ENCODE measurements at places on chromosomes 12 and 14. TPM values are rescaled to one million over a fixed set of nuclear protein-coding genes. Genes with fewer than 3 reads are reported as not detected.

The ALDH1L2 gene
- 0.92 TPM for total RNA-seq

The KRT72 gene
- not detected for total RNA-seq

The CLEC4E gene
- 0.35 TPM for total RNA-seq

GRCh38 chr14:92686411-92686899 is 62.0 kb downstream of the LGMN start:
- H3K27me3 ChIP-seq = no peaks in the 10 kb centered on the region
- no peaks in the 10 kb centered on the region for H3K36me3 ChIP-seq
- peaks cover 5% of the 10 kb centered on the region for H3K4me1 ChIP-seq
- no peak overlapping the region for H3K27ac ChIP-seq

GRCh38 chr12:128424931-128425431 is 158.0 kb downstream of the TMEM132C start:
- H3K36me3 ChIP-seq = no peaks in the 10 kb centered on the region
- no peak overlapping the region for H3K27ac ChIP-seq
- no peaks in the 10 kb centered on the region for H3K27me3 ChIP-seq

- no peak for DNase-seq
- H3K4me3 ChIP-seq = no peak overlapping the region
- no peaks in the 10 kb centered on the region for H3K36me3 ChIP-seq
- H3K27ac ChIP-seq = no peak overlapping the region
- H3K4me1 ChIP-seq = no peaks in the 10 kb centered on the region
These were observed 183.5 kb upstream of the C14orf180 start for GRCh38 chr14:104395941-104396681.

DNA sequence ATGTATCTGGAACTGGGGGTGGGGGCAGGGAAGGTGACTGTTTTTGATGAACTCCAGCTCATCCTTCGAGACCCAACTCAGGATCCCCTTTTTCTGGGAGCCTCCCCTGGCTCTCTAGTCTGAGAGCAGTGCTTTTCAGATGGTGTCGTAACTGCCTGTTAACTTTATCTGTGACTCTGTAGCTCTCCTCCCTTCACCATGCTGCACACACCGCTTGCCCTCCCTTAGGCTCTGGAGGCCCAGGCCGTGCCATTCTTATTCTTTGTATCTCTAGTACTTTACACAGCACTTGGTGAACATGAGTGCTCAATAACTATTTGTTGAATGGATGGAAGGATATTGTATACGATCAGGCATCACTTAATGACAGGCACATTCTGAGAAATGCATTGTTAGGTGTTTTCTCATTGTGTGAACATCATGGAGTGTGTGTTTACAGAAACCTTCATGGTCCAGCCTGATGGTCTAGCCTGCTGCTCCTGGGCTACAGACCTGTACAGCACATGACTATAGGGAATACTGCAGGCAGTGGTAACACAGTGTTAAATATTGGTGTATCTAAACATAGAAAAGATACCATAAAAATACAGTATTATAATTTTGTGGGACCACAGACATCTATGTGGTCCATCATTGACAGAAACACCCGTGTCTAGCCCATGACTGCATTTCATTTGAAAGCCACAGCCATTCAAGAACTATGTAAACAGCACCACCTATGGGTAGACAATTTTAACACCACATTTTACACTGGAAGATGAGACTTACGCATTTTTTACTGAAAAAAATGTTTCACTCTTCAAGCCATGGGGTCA is 91.8 kb downstream of the EML1 start:
- DNase-seq = no peak
- no peaks in the 10 kb centered on the region for H3K4me1 ChIP-seq
- H3K4me3 ChIP-seq = no peak overlapping the region
- H3K36me3 ChIP-seq = no peaks in the 10 kb centered on the region
- H3K27ac ChIP-seq = no peak overlapping the region

The LMNTD1 gene
- 0.35 TPM for total RNA-seq

The LRP6 gene
- total RNA-seq = 46.2 TPM

DNA sequence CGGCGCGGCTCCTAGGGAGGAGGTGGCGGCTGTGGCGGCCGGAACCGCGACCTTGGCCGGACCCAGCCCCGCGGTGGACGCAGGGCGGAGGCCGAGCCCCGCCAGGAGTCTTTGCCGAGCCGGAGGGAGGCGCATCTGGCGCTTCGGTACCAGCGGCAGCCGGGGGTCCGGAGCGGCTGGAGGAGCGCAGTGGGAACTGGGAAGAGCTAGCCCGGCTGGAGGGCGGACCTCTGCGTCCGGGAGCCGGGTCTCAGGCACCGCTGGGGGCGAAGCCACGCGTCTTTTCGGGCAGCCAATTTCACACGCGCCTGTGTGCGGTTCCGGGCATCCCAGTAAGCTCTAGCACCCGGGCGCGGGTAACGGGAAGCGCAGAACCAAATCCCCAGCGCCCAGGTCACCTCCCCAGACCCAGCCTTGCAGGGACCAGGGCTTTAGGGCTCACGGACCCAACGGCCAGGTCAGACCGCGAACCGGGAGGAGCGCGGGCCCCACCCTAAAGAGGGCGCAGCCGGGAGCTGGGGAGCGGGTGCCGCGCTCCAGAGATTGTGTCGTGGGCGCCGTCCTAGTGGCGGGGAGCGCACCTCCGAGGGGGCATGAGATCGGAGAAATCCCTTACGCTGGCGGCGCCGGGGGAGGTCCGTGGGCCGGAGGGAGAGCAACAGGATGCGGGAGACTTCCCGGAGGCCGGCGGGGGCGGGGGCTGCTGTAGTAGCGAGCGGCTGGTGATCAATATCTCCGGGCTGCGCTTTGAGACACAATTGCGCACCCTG is 89.4 kb downstream of the GALNT8 start:
- H3K4me1 ChIP-seq = peaks cover 2% of the 10 kb centered on the region
- H3K4me3 ChIP-seq = peak overlapping the region; percentile 18
- DNase-seq = no peak
- no peak overlapping the region for H3K27ac ChIP-seq
- no peaks in the 10 kb centered on the region for H3K36me3 ChIP-seq

- H3K4me1 ChIP-seq = no peaks in the 10 kb centered on the region
- H3K27me3 ChIP-seq = no peaks in the 10 kb centered on the region
- no peaks in the 10 kb centered on the region for H3K36me3 ChIP-seq
- DNase-seq = no peak
These were observed 272.7 kb upstream of the DCN start for GRCh38 chr12:91455321-91455720.

DNA sequence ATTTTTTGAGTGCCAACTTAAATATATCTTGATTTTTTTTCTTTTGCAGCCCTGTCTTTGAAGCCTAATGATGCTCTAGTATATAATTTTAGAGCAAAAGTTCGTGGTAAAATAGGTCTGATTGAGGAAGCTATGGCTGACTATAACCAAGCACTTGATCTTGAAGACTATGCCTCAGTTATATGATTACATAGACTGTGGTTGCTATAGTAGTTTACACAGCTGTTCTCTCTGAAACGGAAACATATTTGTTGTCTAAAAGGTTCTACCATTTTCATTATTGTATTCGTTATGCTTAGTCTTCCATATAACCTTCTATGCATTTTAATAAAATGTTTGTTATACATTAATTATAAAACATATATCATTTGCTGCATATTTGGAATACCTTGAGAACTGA is 246.7 kb downstream of the TTC6 start:
- no peak for DNase-seq
- no peaks in the 10 kb centered on the region for H3K4me1 ChIP-seq
- no peak overlapping the region for H3K4me3 ChIP-seq
- no peaks in the 10 kb centered on the region for H3K27me3 ChIP-seq
- H3K27ac ChIP-seq = no peak overlapping the region
- no peaks in the 10 kb centered on the region for H3K36me3 ChIP-seq

GRCh38 chr12:30884799-30885198 is 41.7 kb upstream of the TSPAN11 start:
- H3K4me3 ChIP-seq = no peak overlapping the region
- H3K36me3 ChIP-seq = no peaks in the 10 kb centered on the region
- H3K27me3 ChIP-seq = no peaks in the 10 kb centered on the region

GRCh38 chr14:38044710-38045109 is 163.0 kb upstream of the SSTR1 start:
- no peak overlapping the region for H3K27ac ChIP-seq
- H3K27me3 ChIP-seq = no peaks in the 10 kb centered on the region
- no peaks in the 10 kb centered on the region for H3K36me3 ChIP-seq
- no peak overlapping the region for H3K4me3 ChIP-seq

DNA sequence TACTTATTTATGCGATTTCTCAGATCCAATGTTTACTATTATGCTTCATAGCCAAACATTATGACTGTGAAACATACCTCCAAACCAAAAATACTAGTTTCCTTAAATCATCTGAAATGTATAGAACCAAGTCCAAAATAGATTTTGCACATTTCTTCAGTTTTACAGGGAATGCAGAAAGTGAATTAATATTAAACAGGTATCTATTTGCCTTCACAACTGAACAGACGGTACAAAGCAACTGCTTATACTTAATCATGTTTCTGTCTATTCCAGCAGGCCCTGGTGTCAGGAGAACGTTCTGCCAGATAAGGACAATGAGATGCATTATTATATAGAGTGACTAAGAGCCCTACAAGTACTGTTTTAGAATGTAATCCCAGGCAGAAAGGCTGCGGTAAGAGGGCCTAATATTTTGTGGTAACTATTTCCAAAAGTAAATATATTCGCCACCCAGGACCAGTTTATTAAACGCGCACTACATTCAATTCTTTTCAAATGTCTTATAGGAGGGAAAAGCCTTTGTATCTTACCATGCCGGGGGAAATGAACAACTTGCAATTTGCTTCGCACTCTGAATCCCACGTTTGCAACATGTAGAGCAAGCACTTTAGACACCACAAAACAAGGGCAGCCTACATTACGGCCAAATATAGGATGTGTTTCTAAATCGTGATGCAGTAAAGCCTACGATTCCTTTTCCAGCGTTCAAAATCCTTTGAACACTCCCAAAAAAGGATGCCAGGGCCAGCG is 1.5 kb downstream of the CORO1C start:
- H3K27me3 ChIP-seq = no peaks in the 10 kb centered on the region
- no peaks in the 10 kb centered on the region for H3K36me3 ChIP-seq
- H3K4me1 ChIP-seq = peaks cover 2% of the 10 kb centered on the region
- H3K4me3 ChIP-seq = peak overlapping the region; percentile 82

DNA sequence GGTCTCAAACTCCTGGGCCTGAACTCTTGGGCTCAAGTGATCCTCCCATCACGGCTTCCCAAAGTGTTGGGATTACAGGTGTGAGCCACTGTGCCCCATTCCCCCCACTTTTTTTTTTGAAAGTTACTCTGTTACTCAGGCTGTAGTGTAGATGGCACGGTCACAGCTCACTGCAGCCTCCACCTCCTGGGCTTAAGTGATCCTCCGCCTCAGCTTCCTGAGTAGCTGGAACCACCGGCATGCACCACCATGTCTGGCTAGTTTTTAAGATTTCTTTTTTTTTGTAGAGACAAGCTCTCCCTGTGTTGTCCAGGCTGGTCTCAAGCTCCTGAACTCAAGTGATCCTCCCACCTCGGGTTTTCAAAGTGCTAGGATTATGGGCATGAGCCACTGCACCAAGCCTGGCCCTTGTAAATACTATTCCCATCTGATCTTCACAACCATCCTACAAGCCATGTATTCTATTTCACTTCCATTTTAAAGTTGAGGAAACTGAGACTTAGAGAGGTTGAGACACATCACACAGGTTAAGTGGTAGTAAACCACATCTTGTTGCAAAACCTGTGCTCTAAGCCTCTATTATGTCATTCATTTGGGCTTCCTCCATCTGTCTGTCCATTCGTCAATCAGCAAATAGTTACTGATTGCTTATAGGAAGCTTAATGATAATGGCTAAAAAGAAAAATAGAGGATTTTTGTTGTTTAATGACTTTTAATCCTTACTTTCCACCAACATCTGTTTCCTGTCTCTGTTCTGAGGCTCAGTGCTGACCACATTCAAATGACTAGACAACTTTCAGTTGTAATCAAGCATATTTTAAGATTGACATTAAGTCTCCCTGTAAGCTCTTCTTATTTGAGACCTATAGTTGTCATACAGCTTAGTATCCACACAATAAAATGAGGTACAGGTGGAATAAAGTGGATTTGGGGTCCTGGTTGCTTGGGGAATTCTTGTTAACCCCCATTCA is 9.2 kb downstream of the ASCL4 start:
- no peak overlapping the region for H3K4me3 ChIP-seq
- H3K36me3 ChIP-seq = no peaks in the 10 kb centered on the region

The PRPH gene
- 1.4 TPM for total RNA-seq

DNA sequence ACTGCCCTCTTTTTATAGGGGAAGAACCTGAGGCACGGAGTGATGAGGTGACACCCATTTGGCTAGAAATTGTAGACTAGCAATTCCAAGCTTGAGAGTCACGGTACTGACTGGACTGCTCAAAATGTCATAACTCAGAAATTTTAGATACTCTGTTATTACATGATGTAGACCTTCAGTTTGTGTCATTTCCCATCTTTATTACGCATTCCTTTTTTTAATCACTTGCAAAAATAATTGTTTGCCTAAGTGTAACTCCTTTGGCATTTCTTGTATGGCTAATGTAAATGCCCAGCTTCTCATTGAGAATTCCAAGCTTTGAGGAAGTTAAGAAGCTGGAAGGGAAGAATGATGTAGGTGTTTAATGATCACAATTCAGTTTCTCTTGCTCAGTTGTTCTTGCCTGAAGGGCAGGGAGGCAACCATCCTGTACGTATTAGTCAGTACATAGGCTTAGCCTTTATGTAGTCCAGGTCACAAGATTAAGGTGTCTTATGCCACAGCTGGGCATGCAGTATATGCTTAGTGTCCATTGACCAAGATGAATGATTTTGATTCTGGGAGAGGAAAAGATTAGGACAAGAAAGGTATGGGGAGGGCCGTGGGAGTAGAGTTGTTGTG is 68.2 kb upstream of the EVL start:
- no peaks in the 10 kb centered on the region for H3K4me1 ChIP-seq
- no peak for DNase-seq
- no peak overlapping the region for H3K27ac ChIP-seq
- H3K27me3 ChIP-seq = no peaks in the 10 kb centered on the region
- no peak overlapping the region for H3K4me3 ChIP-seq
- no peaks in the 10 kb centered on the region for H3K36me3 ChIP-seq

GRCh38 chr12:6334940-6335450 is 6.9 kb downstream of the TNFRSF1A start:
- H3K4me1 ChIP-seq = peaks cover 26% of the 10 kb centered on the region
- DNase-seq = no peak
- peak overlapping the region; percentile 97 for H3K27ac ChIP-seq
- H3K36me3 ChIP-seq = no peaks in the 10 kb centered on the region
- no peaks in the 10 kb centered on the region for H3K27me3 ChIP-seq

DNA sequence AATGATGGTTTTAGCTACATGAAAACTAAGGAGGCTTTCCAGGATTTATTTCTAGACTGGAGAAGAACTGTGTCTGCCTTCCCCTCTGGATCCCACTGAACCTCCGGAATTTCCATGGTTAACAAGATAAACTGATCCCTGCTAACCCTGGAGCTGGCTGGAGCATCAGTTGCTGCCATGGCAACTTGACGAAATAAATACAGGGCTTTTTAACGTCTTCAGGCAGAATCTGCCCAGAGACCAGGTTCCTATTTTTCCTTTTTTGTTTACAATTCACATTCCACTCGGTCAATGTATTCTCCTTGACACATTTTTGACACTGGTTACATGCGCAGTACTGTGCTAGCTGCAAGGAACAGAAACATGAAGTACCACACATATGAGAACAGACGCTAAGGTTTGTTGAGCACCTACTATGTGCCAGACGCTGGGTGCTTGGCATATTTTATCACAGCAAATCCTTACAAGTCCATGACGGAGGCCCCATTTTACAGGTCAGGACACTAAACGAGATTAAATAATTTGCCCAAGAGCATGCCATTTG is 1.7 kb downstream of the C14orf132 start:
- H3K27me3 ChIP-seq = no peaks in the 10 kb centered on the region
- DNase-seq = no peak
- H3K27ac ChIP-seq = no peak overlapping the region
- H3K36me3 ChIP-seq = no peaks in the 10 kb centered on the region
- H3K4me1 ChIP-seq = peaks cover 3% of the 10 kb centered on the region

GRCh38 chr12:128672893-128673292 is 150.9 kb downstream of the SLC15A4 start:
- no peaks in the 10 kb centered on the region for H3K4me1 ChIP-seq
- no peak overlapping the region for H3K27ac ChIP-seq
- no peaks in the 10 kb centered on the region for H3K27me3 ChIP-seq
- H3K4me3 ChIP-seq = no peak overlapping the region

Measured in ovary (tissue), 10 donors.